ENCODE measurements at places on chromosomes 1 and 21. TPM values are rescaled to one million over a fixed set of nuclear protein-coding genes. Genes with fewer than 3 reads are reported as not detected.

GRCh38 chr1:11929849-11930248, 3.6 kb upstream of the KIAA2013 start:
- H3K4me3 ChIP-seq, result no peak overlapping the region
- no peaks in the 10 kb centered on the region for H3K27me3 ChIP-seq
- H3K27ac ChIP-seq, result no peak overlapping the region
- peaks cover 13% of the 10 kb centered on the region for H3K4me1 ChIP-seq

GRCh38 chr1:7442918-7443317, 328.2 kb upstream of the VAMP3 start:
- H3K4me3 ChIP-seq, result no peak overlapping the region
- H3K36me3 ChIP-seq, result no peaks in the 10 kb centered on the region
- no peaks in the 10 kb centered on the region for H3K4me1 ChIP-seq
- H3K27ac ChIP-seq, result no peak overlapping the region
- no peak for DNase-seq

DNA sequence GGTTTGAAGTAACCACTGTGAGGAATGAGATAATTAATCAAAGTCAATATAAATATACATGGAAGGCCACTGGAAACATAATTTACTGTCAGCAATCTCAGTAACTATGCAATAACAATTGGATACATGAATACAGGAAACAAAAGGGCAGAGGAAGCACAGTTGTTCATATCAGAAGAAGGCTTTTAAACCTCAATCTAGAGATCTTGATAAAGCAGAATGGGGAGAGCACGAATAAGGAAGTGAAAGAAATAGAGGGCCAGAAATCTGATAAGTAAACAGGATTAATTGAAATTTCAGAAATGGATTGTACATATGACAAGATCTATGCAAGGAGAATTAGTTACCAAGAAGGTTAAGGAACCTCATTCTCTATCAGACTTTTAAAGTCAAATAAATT, 93.0 kb downstream of the EVI5 start:
- H3K4me3 ChIP-seq, result no peak overlapping the region
- H3K4me1 ChIP-seq, result no peaks in the 10 kb centered on the region
- no peaks in the 10 kb centered on the region for H3K36me3 ChIP-seq
- DNase-seq, result no peak
- peaks cover 6% of the 10 kb centered on the region for H3K27me3 ChIP-seq

GRCh38 chr1:243942196-243943150, 92.4 kb upstream of the AKT3 start:
- peaks cover 6% of the 10 kb centered on the region for H3K4me1 ChIP-seq
- no peak overlapping the region for H3K27ac ChIP-seq
- H3K36me3 ChIP-seq, result peaks cover 3% of the 10 kb centered on the region
- no peak overlapping the region for H3K4me3 ChIP-seq

DNA sequence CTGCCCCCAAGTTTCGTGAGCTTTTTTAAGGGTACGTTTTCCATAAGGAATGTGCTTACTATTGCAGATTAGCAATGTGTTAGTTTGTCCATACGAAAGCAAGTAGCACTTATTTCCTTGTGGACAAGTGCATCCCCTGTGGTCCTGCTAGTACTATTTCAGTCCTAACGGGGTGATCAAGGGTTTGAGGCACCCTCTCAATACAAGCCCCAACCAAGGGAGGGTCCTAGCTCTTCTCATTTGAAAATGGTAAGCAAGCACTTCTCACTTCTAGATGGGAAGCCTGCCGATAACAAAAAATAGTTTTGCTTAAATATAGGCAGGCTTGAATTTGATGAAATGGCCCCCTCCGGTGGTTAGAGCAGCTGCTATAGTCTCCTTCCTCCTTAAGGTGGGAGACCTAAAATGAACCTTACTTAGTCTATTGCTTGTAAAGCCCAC, 64.0 kb upstream of the HMCN1 start:
- no peak overlapping the region for H3K4me3 ChIP-seq
- H3K4me1 ChIP-seq, result peaks cover 39% of the 10 kb centered on the region
- H3K36me3 ChIP-seq, result peaks cover 8% of the 10 kb centered on the region
- DNase-seq, result peak; percentile 28
- peaks cover 2% of the 10 kb centered on the region for H3K27me3 ChIP-seq
- no peak overlapping the region for H3K27ac ChIP-seq

- DNase-seq, result no peak
- H3K4me3 ChIP-seq, result no peak overlapping the region
- H3K27me3 ChIP-seq, result no peaks in the 10 kb centered on the region
- H3K4me1 ChIP-seq, result no peaks in the 10 kb centered on the region
Observed at GRCh38 chr1:210722410-210723081, 393.8 kb downstream of the HHAT start.

GRCh38 chr1:228860911-228861831, 125.9 kb downstream of the RHOU start:
- DNase-seq, result no peak
- H3K36me3 ChIP-seq, result no peaks in the 10 kb centered on the region
- H3K4me1 ChIP-seq, result peaks cover 37% of the 10 kb centered on the region
- peaks cover 21% of the 10 kb centered on the region for H3K27me3 ChIP-seq
- no peak overlapping the region for H3K27ac ChIP-seq

GRCh38 chr21:41920476-41920875, 33.3 kb downstream of the C2CD2 start:
- H3K27me3 ChIP-seq, result peaks cover 6% of the 10 kb centered on the region
- H3K4me3 ChIP-seq, result no peak overlapping the region
- DNase-seq, result no peak
- H3K27ac ChIP-seq, result no peak overlapping the region
- peaks cover 28% of the 10 kb centered on the region for H3K4me1 ChIP-seq

KIAA0040 gene
- 45.6 TPM for total RNA-seq

DNA sequence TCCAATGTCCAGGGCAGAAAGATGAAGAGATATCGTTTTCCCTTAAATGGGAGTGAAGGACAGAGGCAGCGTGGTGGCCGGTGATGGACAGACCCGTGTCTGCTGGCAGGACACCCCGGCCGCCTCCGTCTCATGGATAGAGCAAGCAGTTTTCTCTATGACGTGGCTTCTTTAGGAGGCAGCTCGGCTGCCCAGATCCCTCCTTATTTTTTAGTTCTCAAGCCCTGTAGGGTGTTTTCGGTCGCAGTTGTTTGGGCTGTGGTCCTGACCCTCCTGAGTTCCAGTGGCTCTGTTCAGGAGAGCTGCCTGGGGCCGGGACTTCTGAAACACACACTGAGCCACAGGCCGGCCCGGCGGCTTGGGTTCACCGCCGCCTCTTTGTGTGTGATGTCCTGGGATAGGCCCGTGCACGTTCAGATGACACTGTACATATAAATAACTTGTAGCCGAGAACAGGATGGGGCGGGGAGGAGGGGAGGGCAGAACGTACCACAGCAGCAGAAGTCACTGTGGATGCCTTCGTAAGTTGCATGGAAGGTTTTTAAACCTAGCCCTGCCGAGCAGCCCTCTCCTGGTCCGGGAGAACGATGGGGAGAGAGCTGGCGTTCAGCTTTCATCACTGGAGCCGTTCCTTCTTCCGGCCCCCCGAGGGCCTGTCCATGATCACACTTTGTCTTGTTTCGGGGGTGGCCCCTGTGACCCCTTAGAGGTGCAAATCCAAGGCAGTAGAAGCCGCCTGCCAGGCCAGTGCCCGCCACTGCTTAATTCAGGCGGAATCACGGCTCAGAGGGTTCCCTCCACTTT, 65.2 kb downstream of the SIK1 start:
- peaks cover 24% of the 10 kb centered on the region for H3K4me1 ChIP-seq
- H3K4me3 ChIP-seq, result peak overlapping the region; percentile 83
- H3K36me3 ChIP-seq, result no peaks in the 10 kb centered on the region
- peaks cover 3% of the 10 kb centered on the region for H3K27me3 ChIP-seq
- H3K27ac ChIP-seq, result peak overlapping the region; percentile 91

- H3K36me3 ChIP-seq, result no peaks in the 10 kb centered on the region
- no peaks in the 10 kb centered on the region for H3K27me3 ChIP-seq
- no peak overlapping the region for H3K4me3 ChIP-seq
- no peaks in the 10 kb centered on the region for H3K4me1 ChIP-seq
- no peak overlapping the region for H3K27ac ChIP-seq
- DNase-seq, result no peak
Observed at GRCh38 chr21:16046656-16047330, 317.0 kb downstream of the USP25 start.
